Right lung (tissue), 10 donors: ENCODE measurements at places on chromosomes 12 and 14.
A peak's percentile ranks its signal among the peaks of the same experiment; 100 is the strongest.

DNA sequence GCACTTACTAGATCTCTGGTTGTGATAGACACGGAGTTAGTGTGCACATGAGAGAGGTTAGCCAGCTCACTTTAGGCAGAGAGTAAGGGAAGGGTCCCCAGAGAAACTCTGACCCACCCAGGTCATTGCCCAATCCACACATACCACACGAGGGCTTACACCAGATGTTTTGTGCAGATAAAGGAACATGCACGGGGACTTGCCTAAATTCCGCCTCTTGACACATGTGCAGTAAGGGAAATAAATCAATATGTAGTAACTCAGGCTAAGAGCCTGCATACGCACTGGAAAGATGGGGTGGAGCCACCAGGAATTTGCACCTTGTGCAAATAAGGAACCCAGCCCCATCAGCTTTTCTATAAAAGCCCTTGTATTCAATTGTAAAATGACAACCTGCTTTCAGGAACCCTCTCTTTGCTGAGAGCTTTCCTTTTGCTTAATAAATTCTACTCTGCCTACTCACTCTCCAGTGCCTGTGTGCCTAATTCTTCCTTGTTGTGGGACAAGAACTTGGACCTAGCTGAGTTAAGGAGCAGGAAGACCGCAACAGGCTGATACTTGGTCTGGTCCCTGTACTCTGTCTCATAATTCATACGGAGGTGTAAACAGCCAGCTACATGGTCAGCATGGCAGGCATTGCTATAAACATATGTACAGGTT lies 120.2 kb downstream of the EMP1 start:
- DNase-seq, result no peak

DNA sequence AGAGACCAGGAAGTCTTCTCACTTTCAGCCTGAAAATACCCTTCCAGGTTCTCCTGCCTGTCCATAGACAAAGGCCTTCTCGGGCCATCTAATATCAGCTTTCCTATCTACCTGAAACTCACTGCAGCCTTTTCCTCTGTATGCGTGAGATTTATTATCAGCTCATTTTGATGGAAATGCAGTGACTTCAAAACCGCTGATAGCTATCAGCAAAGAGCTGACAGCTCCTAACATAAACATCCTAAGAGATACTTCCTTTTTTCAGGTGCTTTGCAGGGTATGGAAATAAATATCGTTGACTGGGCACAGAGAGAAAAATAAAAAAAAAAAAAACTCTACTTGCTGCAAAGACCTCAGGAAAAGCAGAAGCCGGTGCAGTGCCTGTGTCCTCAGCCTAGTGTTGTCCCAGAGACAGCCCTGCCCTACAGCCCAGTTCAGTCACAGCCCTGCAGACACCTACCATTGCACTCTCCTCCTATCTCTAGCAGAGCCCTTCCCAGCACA lies 215.0 kb upstream of the EGLN3 start:
- no peak for DNase-seq

- no peak for DNase-seq
Observed at GRCh38 chr14:96434040-96434439, 42.1 kb downstream of the AK7 start.

DNA sequence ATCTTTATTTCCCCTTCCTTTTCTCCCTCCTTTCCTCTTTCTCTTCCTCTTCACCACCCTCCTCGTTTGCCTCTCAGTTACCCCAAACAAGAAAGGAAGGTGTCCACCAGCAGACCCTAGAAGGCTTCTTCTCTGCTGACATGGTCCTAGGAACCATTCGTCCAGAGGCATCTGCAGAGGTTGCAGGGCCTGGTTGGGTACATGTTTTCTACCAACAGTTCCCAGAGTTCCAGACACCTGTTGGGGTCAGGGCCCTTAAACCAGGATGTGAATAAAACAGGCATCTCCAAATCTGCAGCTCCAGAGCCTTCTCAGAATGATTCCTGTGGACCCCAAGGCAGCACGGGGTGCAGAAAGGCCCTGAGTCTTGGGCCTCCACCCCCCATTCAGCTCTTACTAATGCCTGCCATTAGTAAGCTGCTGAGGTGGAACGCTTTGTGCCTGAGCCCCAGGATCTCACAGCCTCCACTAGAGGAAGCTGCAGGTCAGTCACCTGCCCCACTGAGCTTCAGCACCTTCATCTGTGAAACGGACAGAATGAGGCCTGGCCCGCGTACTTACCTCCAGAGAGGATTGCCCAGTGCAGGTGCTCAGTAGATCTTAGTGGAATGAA lies 130.4 kb downstream of the DICER1 start:
- no peak for DNase-seq

DNA sequence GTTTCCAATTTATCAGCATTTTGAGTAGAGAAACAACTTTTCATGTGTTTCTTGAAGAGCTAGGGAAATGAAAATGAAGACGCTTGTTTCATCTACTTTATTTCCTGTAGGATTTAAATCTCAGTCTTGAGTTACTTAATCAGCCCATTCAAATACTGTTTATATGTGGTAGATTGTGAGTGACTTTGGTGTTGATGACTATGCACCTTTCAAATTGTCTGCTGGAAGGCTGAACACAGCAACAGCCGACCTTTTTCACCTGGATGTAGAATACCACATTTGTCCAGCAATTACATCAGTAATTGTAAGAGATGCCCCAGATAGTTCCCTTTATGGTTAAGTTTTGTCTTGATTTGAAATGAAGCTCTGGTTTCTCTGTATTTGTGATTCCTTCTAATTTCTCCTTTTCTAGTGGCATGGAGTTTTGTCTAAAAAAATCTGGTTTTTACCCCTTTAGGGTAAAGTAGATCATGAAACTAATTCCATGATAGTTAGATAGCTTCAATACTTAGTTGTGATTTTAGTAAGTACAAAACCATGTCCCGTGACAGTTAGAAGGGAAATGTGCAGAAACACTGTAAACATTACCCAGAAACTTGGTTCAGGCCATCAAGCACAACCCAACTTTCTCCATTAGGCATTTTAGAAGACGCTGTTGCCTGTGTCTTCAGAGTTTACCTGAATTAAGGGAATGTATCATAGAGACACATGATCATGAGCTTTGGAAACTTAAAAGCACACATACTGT lies 165.0 kb downstream of the SRGAP1 start:
- DNase-seq, result no peak

GRCh38 chr12:107844312-107844921 lies 69.9 kb downstream of the ASCL4 start:
- DNase-seq, result no peak

- DNase-seq, result no peak
Observed at GRCh38 chr12:147242-147641, 66.7 kb downstream of the SLC6A12 start.

GRCh38 chr12:46744283-46744682 lies 81.5 kb downstream of the SLC38A4 start:
- no peak for DNase-seq

DNA sequence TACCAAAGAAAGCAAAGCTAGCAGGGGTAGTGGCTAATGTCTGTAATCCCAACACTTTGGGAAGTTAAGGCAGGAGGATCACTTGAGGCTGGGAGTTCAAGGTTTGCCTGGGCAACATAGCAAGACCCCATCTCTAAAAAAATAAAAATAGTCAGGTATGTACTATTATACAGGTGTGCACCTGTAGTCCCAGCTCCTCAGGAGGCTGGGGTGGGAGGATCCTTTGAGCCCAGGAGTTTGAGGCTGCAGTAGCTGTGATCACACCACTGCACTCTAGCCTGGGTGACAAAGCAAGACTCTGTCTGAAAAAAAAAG lies 142.2 kb downstream of the PAWR start:
- no peak for DNase-seq

GRCh38 chr12:131074221-131075083 lies 120.7 kb downstream of the ADGRD1 start:
- DNase-seq, result peak; percentile 71

DNA sequence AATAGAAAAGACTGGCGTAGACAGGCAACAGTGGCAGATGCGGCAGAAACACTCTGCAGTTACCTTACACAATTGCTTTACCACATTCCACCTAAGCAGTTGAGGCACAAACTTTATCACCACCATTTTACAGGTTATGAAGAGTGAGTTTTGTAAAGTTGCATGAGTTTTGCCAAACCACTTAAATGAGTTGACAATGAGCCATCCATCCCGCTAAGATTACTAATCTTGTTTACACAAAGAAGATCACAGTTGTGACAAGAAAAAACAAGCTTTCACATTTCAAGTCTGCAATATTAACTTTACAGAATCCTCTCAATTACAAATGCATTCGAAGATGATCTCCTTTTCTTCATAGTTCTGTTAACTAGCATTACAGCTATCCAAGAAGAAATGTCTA lies 1.8 kb downstream of the TMCC3 start:
- no peak for DNase-seq

DNA sequence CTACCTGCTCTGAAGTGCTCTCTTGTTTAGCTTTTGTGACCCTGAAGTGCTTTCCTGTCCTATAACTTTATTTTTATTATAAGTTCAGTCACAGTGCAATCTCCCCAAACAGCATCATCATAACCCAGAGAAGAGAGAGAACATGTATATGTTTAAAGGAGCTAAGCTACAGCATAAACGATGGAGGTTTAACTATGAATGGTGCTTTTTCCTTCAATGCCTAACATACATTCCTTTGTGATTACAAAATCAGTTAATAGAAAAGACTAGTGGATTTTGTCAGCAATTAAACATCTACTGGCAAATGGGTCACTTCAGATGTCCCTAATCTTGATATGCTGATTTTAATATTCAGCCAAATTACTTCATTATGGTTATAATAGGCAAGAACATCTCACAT lies 46.4 kb downstream of the ZFYVE21 start:
- DNase-seq, result no peak

- DNase-seq, result peak; percentile 76
Observed at GRCh38 chr12:94795520-94795919, 145.2 kb upstream of the TMCC3 start.

- peak; percentile 54 for DNase-seq
Observed at GRCh38 chr12:118271770-118272417, 100.8 kb downstream of the TAOK3 start.

DNA sequence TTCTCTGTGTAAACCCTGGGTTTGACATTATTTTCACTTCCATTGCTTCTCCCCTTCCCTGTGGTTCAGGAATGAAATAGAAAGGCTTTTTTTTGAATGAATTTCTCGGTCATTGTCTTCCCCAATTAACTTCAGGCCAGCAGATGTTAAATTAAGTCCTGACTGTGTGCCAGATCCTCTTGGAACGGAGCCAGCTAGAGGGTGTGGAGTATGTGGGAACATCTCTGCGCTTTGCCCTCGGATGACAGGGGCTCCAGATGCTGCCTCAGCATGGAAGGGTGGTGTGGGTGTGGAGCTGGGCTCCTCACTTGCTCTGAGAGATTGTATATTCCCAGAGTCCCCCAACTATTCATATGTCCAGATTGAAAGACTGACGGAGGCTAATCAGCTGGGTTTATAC lies 13.1 kb downstream of the KRT85 start:
- no peak for DNase-seq

GRCh38 chr12:57744194-57744776 lies 554 bp upstream of the TSPAN31 start:
- no peak for DNase-seq

GRCh38 chr14:103103461-103104388 lies 9.2 kb downstream of the EXOC3L4 start:
- no peak for DNase-seq

DNA sequence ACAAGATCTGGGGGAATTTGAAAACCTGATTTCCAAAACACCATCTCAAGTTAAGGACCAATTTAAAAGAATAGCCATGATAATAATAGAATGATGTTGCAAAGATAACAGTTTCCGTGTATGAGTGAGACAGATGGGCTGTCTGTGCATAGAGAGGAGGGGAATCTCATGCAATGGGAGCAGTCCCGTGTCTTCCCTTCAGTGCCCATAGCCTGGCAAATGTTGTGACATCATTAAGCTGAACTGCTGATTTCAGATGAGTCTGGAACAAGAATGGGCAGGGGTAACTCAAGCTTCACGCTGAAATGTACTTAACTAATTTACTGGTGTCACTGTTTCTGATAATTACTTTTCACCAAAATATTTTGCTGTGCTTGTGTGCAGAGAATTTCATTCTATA lies 454.0 kb downstream of the FOXG1 start:
- no peak for DNase-seq

- DNase-seq, result no peak
Observed at GRCh38 chr14:78713716-78714115, 543.5 kb downstream of the NRXN3 start.

GRCh38 chr14:104752423-104752734 lies 568 bp upstream of the SIVA1 start:
- no peak for DNase-seq

GRCh38 chr12:13326076-13326475 lies 129.6 kb downstream of the EMP1 start:
- DNase-seq, result no peak

DNA sequence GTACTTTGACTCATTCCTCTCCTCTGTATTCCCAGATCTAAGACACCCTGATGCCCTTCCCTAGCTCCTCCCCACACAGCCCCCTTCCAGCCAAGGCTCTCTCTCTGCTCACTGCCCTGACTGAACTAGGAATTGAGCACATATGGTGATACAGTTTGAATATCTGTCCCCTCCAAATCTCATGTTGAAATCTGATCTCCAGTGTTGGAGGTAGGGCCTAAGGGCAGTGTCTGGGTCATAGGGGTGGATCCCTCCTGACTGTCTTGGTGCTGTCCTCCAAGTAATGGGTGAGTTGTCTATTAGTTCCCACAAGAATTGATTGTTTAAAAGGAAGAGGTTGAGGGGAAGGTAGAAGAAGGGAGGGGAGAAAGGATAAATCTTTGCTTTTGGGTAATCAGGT lies 17.4 kb downstream of the CMKLR1 start:
- DNase-seq, result no peak

GRCh38 chr12:22551624-22552023 lies 7.3 kb upstream of the C2CD5 start:
- DNase-seq, result no peak

GRCh38 chr12:119444462-119445044 lies 110.0 kb downstream of the CCDC60 start:
- DNase-seq, result peak; percentile 9

DNA sequence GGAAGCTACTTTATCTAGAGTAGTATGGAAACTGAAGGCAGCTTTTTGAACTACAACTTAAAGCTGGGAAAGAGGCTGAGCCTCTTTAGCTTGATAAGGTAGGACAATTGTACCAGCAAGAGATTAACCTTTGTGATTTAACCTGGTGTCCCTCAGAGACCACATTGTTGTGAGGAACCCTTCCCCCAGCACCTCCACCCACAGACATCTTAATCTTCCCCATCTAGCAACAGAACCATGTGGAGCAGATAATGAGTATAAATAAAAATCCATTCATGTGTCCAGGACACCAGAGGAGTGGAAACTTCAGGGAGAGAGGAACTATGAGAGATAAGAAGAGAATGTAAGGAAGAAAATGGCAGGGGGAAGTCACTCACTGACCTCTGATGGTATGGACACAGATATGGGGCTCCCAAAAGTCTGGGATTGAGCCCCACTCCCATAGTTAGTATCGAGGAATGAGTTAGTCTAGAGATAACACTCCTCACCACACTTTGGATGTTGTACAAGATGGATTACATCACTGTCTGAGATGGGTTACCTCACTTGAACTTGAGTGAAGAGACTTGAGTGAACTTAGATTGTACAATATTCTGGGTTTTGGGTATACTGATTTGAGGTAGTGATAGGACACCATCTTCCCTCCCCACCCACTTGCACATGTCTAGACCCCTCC lies 33.9 kb upstream of the SLC38A2 start:
- no peak for DNase-seq

GRCh38 chr12:52600071-52600470 lies 1.2 kb downstream of the KRT72 start:
- no peak for DNase-seq
